ENCODE measurements at places on chromosomes 11 and 22.

- DNase-seq = no peak
Measured at GRCh38 chr22:48948575-48949170, 879.0 kb downstream of the BRD1 start.

DNA sequence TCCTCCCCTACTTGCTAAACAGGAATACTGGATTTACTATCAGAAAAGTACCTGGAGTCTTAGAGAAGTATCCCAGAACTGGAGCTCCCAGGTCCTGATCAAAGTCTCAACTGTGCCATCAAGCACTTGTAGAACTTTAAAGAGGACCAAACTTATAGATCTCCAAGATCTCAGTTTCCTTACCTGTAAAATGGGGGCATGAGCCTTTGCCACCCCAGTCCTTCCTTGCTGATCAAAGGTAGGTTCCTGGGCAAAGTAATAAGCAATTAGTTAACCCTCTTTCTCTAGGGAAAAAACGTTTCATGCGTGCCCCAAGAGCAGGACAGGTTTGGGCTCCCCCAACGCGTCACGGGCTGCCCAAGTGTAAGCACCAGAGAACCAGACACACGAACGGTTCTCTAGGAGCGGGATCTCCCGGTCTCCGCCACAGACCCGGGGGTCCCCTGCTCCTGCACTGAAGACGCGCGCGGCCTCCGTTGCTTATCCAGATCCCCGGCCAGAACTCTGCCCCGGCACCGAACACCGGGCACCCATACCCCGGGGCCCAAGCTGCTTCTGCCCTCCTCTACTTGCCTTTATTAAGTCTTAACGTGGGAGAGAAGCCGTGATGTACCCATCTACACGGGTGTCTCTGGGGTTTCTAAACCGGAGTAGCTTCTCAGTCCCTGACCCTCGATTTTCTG is 505 bp downstream of the ZNF214 start:
- DNase-seq = no peak

DNA sequence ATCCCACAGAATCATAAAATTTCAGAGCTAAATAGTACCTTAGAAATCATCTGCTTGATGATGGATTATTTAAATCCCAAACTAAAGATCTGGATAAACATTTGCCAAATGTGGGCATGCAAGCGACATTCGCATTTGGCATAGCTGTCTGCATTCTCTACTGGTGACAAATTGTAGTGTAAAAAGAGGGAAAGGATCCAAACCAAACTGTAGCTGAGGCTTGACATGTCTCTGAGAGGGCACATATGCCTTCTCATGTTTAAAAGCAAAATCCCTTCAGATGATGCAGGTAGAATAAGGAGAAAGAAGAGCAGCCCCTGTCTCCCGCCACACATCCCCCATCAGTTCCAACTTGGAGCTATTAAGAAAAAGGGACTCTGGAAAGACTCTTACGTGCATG is 257.5 kb upstream of the MTNR1B start:
- no peak for DNase-seq

DNA sequence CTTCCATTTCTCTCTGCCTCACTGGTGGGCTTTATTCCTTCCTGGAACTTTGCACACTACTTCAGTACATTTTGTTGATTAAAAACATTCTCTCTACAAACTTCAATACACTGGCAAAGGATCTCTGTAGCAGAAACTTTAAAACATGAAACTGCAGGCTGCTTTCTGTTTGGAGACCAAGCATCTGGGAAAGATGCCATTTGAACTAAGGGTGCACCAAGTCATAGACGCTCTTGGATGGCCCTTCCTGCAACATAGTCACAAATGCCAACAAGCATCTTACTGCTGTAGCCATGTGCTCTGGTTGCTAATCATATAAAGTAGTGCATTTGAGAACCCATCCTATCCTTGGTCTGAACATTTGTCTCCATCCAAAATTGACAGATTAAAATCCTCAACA is 56.4 kb downstream of the SNX19 start:
- DNase-seq = no peak

DNA sequence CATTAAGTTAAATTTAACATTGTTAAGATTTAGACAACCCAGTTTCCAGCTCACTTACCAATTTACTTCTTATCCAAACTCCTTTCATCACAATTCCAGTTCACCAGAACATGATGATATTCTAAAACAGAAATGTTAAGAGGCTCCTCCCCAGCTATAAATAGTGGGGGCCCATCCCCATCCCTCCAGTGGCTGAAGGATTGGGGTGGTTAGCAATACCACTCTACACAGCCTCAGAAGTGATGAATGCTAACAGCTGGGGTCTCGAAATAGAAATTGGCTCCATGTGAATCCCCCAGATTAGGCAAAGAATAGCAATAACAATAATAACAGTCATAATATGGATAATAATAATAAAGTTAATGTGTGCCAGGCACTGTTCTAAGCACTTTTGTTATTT is 97.9 kb upstream of the NCAM1 start:
- DNase-seq = no peak

DNA sequence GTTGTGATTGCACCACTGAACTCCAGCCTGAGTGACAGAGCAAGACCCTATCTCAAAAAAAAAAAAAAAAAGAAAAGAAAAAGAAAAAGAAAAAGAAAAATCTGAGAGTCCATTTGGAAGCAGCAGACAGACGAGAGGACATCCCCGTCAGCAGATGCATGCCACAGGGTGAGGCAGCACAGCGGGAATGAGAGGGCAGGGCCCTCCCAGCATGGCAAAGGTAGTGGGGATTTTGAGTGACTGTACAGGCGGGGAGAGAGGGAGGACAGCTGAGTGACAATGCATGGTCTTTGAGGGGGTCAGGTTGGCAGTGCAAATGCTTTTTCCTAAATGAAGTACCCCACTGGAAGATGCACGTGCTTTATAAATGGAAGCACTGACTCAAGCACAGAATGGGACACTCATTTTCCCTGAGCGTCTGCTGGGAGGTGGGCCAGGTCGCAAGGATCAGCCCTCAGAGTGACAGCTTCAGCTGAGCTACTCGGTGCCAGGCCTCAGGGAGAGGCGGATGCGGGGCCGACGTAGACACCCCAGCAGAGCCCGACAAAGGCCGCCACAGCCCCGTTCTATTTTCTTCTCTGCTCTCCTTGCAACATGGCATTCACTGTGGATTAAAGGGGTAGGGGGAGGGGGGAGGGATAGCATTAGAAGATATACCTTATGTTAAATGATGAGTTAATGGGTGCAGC is 113.5 kb downstream of the SHANK2 start:
- DNase-seq = peak; percentile 81

Measured in NCI-H1092 treated with DMSO at 0.1 percent for 48 hours (cell line).